ENCODE measurements at places on chromosomes 4 and X. TPM values are rescaled to one million over a fixed set of nuclear protein-coding genes. Genes with fewer than 3 reads are reported as not detected.
A peak's percentile ranks its signal among the peaks of the same experiment; 100 is the strongest.

The PHEX gene
- 1.1 TPM for total RNA-seq

The CENPVL3 gene
- not detected for total RNA-seq

The RAB41 gene
- total RNA-seq: not detected

The UGT8 gene
- not detected for total RNA-seq

The TMPRSS11D gene
- not detected for total RNA-seq

The SH3TC1 gene
- total RNA-seq: 1.4 TPM

The SOWAHB gene
- 2.6 TPM for total RNA-seq

The XAGE1B gene
- not detected for total RNA-seq

The KLHL15 gene
- total RNA-seq: 13.9 TPM

The BMPR1B gene
- total RNA-seq: 7.8 TPM

GRCh38 chrX:129983575-129984110 lies 1.2 kb downstream of the BCORL1 start:
- no peak overlapping the region for H3K27ac ChIP-seq
- DNase-seq: no peak
- no peaks in the 10 kb centered on the region for H3K36me3 ChIP-seq
- peaks cover 9% of the 10 kb centered on the region for H3K4me1 ChIP-seq
- H3K27me3 ChIP-seq: no peaks in the 10 kb centered on the region

DNA sequence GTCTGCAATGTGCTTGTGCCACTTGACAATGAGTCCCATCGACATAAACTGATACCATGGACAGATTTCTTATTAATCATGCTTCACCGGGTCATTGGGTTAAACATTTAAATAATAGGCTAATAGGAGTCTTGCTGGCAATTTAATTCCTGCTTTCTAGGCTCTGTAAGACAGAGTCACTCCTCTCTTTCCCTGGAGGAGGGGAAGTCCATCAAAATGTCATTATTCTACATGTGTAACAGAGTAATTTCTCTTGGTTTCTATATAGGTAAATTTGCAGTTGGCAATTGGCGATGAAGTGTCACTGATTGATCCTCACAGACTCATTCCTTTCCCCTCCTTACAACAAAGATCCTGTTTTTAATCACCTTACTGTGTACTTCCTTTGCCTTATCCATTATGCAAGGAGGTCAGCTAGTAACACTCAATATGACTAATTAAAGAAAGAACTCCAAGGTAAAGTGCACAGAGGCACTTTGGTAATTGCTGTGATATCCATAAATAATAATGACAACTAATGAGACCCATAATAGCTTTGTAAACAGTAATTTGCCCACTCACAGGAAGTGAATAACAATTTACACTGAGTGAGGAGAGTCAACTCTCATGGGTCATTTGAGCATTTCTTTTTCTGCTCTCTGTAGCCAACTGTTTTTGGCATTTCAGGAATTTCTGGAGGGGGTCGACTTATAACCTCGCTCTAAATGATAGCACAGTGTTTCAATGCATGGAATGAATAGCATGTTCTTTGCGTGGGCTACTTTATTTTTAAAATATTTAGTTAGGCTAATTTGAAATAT lies 184.0 kb downstream of the UGT8 start:
- H3K4me1 ChIP-seq: peaks cover 33% of the 10 kb centered on the region
- H3K4me3 ChIP-seq: no peak overlapping the region
- H3K36me3 ChIP-seq: peaks cover 2% of the 10 kb centered on the region
- no peak for DNase-seq
- H3K27me3 ChIP-seq: no peaks in the 10 kb centered on the region

GRCh38 chr4:76690011-76690905 lies 207.7 kb downstream of the SOWAHB start:
- H3K36me3 ChIP-seq: no peaks in the 10 kb centered on the region
- H3K4me1 ChIP-seq: peaks cover 45% of the 10 kb centered on the region
- peak overlapping the region; percentile 86 for H3K27ac ChIP-seq
- H3K27me3 ChIP-seq: no peaks in the 10 kb centered on the region
- no peak for DNase-seq

DNA sequence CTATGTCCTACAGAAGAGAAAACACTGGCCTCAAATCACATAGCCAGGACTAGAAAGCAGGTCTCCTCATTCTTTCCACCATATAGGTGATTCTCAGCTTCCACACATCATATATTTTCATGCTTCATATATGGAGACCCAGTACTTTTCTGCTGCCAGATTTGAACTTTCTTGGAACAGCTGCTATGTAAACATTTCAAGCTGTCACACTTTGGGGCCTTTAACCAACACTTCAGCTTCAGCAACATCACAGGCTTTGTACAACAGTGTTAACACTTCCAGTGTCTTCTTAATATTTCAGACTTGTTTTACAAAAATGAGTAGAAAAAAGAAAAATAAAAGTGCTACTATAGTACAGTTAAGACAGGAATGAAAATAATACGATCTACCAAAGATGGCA lies 12.6 kb downstream of the SH3RF1 start:
- no peaks in the 10 kb centered on the region for H3K27me3 ChIP-seq
- peak overlapping the region; percentile 72 for H3K27ac ChIP-seq
- DNase-seq: no peak
- peaks cover 5% of the 10 kb centered on the region for H3K36me3 ChIP-seq
- H3K4me3 ChIP-seq: no peak overlapping the region

DNA sequence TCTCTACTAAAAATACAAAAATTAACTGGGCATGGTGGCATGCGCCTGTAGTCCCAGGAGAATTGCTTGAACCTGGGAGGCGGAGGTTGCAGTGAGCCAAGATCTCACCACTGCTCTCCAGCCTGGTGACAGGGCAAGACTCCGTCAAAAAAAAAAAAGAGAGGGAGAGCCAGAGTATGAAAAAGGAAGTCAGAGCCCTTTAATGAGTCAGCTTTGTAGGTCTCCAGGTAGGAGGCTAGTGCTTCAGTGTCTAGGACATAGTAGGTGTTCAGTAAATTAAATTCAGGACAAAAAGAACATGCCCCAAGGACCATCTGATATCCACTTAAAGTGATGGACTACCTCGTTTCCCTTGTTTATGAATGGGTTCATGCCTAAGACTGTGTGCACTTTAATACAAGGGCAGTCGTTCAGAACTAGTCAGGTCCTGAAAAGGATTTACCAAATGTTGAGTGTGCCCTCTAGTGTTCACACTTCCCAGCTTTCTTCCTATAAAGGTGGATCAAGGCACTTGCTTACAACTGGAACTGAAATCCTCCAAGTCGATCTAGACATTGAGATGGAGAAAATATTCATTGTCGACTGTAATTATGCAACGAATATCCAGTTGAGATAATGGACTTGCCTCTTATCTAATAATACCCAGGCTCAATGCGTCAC lies 29.0 kb downstream of the F9 start:
- no peak overlapping the region for H3K27ac ChIP-seq
- H3K4me3 ChIP-seq: no peak overlapping the region
- no peaks in the 10 kb centered on the region for H3K4me1 ChIP-seq
- no peaks in the 10 kb centered on the region for H3K36me3 ChIP-seq

- no peak for DNase-seq
- H3K36me3 ChIP-seq: no peaks in the 10 kb centered on the region
- H3K4me3 ChIP-seq: no peak overlapping the region
- no peaks in the 10 kb centered on the region for H3K27me3 ChIP-seq
Measured at GRCh38 chr4:119053997-119054396, 81.6 kb upstream of the MYOZ2 start.

GRCh38 chrX:136141569-136141968 lies 5.8 kb upstream of the FHL1 start:
- no peaks in the 10 kb centered on the region for H3K27me3 ChIP-seq
- H3K4me1 ChIP-seq: peaks cover 4% of the 10 kb centered on the region
- H3K4me3 ChIP-seq: no peak overlapping the region
- no peak for DNase-seq

GRCh38 chr4:78692822-78693170 lies 83.4 kb upstream of the BMP2K start:
- H3K4me3 ChIP-seq: no peak overlapping the region
- no peak for DNase-seq
- H3K27ac ChIP-seq: no peak overlapping the region

GRCh38 chrX:38277136-38277535 lies 50.2 kb downstream of the RPGR start:
- peaks cover 17% of the 10 kb centered on the region for H3K4me1 ChIP-seq
- DNase-seq: no peak
- H3K27ac ChIP-seq: no peak overlapping the region
- H3K4me3 ChIP-seq: no peak overlapping the region

GRCh38 chrX:139209342-139209741 lies 321.2 kb upstream of the F9 start:
- H3K4me3 ChIP-seq: no peak overlapping the region
- H3K36me3 ChIP-seq: no peaks in the 10 kb centered on the region
- no peak overlapping the region for H3K27ac ChIP-seq
- no peak for DNase-seq

- H3K36me3 ChIP-seq: no peaks in the 10 kb centered on the region
- no peak overlapping the region for H3K27ac ChIP-seq
- H3K27me3 ChIP-seq: peaks cover 34% of the 10 kb centered on the region
- no peak for DNase-seq
- H3K4me1 ChIP-seq: no peaks in the 10 kb centered on the region
- H3K4me3 ChIP-seq: no peak overlapping the region
Measured at GRCh38 chr4:164768516-164768915, 14.6 kb downstream of the SMIM31 start.

GRCh38 chr4:57425610-57426009 lies 315.4 kb upstream of the IGFBP7 start:
- DNase-seq: no peak
- H3K4me1 ChIP-seq: peaks cover 12% of the 10 kb centered on the region
- H3K36me3 ChIP-seq: no peaks in the 10 kb centered on the region
- H3K27ac ChIP-seq: no peak overlapping the region
- peaks cover 21% of the 10 kb centered on the region for H3K27me3 ChIP-seq

- no peaks in the 10 kb centered on the region for H3K27me3 ChIP-seq
- H3K27ac ChIP-seq: no peak overlapping the region
- no peak overlapping the region for H3K4me3 ChIP-seq
- H3K4me1 ChIP-seq: no peaks in the 10 kb centered on the region
- DNase-seq: no peak
Measured at GRCh38 chr4:2907706-2908293, 55.4 kb downstream of the NOP14 start.

GRCh38 chrX:65266482-65266881 lies 268.1 kb downstream of the LAS1L start:
- no peaks in the 10 kb centered on the region for H3K4me1 ChIP-seq
- H3K4me3 ChIP-seq: no peak overlapping the region
- no peak for DNase-seq
- H3K27ac ChIP-seq: no peak overlapping the region
- H3K36me3 ChIP-seq: no peaks in the 10 kb centered on the region

GRCh38 chr4:147731580-147732517 lies at the start of gene ARHGAP10:
TSS of gene ARHGAP10 (plus strand) at chr4:147732088. CDS start at chr4:147732302, 214 bp downstream.
- no peaks in the 10 kb centered on the region for H3K27me3 ChIP-seq
- peak within 1 kb of the TSS; percentile 94 for H3K4me3 ChIP-seq
- H3K36me3 ChIP-seq: peaks cover 6% of the 10 kb centered on the region

- no peaks in the 10 kb centered on the region for H3K27me3 ChIP-seq
- DNase-seq: no peak
- H3K36me3 ChIP-seq: no peaks in the 10 kb centered on the region
- peaks cover 3% of the 10 kb centered on the region for H3K4me1 ChIP-seq
Measured at GRCh38 chrX:117972711-117973109, 143.9 kb downstream of the KLHL13 start.

- no peak overlapping the region for H3K4me3 ChIP-seq
- no peak for DNase-seq
- no peaks in the 10 kb centered on the region for H3K36me3 ChIP-seq
- no peaks in the 10 kb centered on the region for H3K27me3 ChIP-seq
- no peak overlapping the region for H3K27ac ChIP-seq
Measured at GRCh38 chr4:19123681-19124080, 1102.1 kb upstream of the LCORL start.

GRCh38 chr4:10158333-10158942 lies 41.8 kb upstream of the WDR1 start:
- H3K27ac ChIP-seq: no peak overlapping the region
- no peak overlapping the region for H3K4me3 ChIP-seq
- DNase-seq: no peak
- peaks cover 12% of the 10 kb centered on the region for H3K4me1 ChIP-seq

Data from chondrocyte (in vitro differentiated cells).